A549 (cell line): ENCODE measurements at places on chromosomes 6 and 20. TPM values are rescaled to one million over a fixed set of nuclear protein-coding genes. Genes with fewer than 3 reads are reported as not detected.
A peak's percentile ranks its signal among the peaks of the same experiment; 100 is the strongest.

DNA sequence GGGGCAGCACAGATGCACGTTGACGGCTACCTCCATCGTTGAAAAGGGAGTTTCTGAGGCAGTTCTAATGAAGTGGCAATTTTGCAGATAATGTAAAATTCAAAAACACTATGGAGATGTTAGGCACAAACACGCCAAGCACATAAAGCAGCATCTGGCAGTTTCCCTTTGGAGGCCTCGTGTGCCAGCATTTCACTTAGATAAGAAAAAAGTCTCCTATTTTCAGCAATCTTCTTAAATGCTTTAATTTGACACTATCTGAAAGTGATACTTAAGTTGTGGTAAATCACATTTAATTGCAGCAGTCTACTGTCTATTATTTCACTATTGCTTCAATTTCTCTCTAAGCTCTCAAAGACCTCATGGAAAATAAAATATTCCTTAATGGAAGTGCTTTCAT is 125.3 kb upstream of the PROKR2 start:
- DNase-seq, result no peak

- no peak for DNase-seq
Measured at GRCh38 chr20:48489046-48489463, 338.7 kb downstream of the PREX1 start.

DNA sequence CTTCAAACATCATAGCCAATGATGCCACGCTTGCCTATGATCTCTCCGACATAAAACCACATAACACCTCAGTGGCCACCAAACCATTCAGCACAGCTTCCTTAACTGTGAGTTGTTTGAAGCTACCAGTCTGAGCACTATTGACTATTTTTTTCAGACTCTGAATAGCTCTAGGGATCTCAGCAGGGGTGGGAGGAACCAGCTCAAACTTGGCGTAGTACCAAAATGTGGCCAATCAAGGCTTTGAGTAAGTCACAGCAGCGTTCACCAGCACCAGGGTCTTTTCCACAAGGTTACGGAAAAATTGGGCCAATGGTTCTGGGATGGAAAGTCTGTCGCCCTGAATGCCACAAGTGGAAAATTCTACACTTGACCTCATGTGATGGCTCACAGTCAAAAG is 70.6 kb downstream of the SMPDL3A start:
- DNase-seq, result no peak

- DNase-seq, result peak; percentile 63
Measured at GRCh38 chr6:42963855-42964605, 3.5 kb downstream of the GNMT start.

DNA sequence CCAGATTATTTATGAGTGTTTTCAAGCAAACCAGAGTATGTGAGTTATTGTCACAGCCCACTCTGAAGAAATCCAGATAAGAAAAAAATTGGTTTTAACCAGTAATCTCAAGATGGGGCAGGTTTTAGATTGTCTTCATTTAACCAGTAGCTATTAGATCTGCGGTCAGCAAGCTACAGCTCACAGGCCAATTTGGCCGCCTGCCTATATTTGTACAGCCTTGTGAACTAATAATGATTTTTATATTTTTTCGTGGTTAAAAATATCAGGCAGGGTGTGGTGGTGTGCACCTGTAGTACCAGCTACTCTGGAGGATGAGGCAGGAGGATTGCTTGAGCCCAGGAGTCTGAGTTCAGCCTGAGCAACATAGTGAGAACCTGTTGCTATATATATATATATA is 5.0 kb downstream of the FAM209B start:
- DNase-seq, result no peak

Gene ASIP
- not detected in 3 replicates for polyA plus RNA-seq

DNA sequence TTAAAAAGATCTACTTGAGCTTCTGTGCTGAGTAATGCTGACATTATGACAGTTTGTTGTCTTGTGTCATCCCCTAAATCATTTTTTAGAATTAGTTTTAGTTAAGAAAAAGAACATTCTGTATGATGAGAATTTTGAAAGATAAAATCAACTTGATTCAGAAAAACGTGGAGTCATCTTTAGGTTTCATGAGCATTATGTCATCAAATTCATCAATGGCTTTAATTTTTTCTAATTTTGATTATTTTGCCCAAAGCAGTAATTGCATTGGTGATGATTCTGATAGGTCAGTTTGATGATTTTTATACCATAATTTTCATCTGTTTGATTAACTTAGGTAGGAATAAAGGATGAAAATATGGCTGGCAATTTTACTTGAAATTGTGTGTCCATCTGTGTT is 26.6 kb upstream of the ADGRF4 start:
- DNase-seq, result no peak

DNA sequence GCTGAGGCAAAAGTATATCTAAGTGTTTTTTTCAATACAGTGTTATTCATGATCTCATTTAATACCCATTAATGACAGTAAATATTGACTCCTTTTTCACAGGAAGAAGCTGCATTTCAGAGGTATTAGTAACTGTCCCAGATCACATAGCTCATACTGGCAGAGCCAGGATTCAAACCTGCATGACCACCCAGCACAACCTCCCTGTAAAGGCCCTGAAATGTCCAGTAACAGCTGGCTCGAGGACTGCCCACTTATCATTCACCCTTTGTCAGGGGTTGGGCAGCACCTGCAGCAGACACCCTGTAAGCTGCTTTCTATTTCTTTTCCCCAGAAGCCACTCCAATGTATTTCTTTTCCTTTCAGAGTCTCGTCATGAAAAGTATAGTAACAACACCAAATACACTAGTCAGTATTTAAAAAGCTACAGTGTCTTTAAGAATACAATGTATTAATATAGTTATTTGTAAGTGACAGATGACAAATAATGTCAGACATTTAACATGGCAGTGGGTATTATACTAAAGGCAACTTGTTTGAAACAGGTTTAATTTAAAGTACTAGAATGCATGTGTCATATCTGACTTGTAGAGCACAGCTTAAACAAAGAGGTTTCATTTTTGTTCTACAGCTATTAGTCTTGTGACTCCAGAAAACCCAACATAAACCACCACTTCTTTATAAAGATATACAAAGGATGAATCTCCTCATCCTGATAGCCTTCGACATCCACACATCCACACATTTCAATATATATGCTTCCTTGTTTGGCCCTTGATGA is 841.6 kb upstream of the GJE1 start:
- no peak for DNase-seq

DNA sequence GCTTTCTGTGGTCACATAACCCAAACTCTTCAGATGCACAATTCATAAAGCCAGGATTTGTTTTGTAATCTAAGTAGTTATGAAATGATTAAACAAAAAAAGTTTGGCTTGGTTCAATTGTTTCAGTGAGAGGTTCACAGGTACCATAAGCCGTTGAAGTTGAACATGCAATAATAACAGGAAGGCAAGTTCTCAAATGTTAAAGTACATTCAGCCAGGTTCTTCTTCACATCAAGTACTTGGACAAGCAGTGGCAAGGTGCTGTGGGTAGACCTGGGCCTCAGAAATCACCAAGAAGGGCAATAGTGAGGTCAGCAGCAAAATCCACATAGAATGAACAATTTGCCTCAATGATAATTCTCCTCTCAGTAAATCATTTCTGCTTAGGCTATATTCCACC is 175.5 kb downstream of the EPM2A start:
- no peak for DNase-seq

Gene PNLDC1
- 0.08 to 0.13 TPM (median 0.12 TPM) in 3 replicates for polyA plus RNA-seq

DNA sequence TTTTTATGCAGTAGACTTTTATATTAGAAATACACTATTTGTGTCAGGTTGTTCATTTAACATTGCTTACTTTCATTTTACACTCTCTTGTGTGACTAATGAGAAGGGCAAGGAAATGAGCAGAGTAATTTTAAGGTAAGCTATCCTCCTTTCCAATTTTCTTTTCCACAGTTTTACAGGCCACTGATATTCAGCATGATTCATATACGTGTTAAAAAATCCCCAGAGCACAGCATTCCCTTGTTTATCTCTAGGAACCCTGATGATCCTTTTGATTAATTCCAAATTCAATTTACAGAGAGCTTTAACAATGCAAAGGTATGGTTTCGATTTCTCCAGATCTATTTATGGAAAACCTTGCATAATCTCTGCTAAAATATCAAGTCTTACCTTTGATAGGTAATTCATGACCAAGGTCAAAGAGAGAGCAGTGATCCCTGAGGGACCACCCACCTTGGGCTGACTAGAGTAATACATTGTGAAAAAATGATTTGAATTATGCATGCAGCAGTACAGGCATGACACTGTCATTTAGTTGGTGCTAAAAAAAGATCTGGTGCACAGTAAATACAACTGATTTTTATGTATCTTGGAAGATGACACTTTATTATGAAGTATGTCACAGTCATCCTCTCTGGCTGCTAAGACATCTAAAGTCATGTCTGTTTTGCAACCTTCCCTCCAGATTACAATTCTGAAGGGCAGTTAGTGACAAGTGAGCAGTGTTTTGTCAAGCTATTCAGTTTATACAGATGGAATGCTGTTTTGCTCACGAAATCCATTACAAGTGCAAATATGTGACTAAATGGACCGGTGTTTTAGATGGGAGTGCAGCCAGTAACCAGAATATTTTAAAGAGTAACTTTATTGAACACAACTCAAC is 736.6 kb downstream of the EPHA7 start:
- DNase-seq, result no peak

- DNase-seq, result no peak
Measured at GRCh38 chr20:13684566-13685222, 46.0 kb upstream of the TASP1 start.
